ENCODE measurements at places on chromosomes 1 and 21.

DNA sequence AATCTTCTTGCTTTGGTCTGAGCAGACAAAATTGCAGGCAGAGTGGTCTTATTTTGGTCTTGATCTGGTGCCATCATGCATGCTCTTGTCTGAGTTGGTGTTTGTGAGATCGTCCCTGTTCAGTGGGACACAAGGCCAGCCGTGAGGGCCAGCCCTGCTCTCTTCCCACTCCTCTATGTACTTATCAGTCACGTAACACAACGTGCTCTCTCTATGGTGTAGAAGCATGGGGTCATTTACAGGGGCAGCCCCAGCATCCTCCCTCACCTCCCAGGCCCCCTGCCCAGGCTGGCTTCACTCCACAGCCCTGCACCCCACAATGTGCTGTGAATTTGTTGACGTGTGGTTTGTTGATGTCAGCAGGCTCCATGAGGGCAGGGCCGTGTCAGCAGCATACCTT is 18.3 kb upstream of the UTS2 start:
- no peak for DNase-seq

DNA sequence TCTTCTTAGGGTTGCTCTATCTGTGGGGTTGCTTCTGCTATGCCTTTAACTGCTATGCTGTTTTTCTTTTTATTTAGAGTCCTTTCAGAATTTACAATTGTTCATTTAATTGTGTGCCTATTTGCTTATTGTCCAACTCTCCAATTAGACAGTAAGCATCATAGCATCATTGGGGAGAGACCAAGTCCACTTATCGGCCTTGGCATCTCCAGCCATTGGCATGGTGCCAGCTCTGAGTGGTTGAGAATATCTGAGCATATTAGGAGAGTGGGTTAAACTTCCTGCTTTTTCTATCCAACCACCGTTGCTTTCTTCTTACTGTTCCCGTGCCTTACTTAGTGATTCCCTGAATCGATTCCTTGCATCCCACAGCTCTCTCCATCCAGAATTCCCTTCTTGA is 535.0 kb downstream of the AJAP1 start:
- DNase-seq: no peak

GRCh38 chr1:16421201-16421600 is 16.0 kb downstream of the SPATA21 start:
- DNase-seq: no peak

DNA sequence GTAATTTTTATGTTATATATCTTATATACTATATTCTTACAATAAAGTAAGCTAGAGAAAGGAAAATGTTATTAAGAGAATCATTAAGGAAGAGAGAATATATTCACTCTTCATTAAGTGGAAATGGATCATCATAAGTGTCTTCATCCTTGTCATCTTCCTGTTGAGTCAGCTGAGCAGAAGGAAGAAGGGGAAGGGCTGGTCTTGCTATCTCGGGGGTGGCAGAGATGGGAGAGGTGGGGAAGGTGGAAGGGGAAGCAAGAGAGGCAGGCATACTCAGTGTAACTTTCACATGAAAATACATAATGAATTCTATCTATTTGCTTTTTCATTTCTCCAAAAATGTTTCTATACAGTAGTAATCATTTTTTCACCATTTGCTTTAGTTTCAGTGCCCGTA is 5.1 kb downstream of the DNASE2B start:
- DNase-seq: no peak

- no peak for DNase-seq
Measured at GRCh38 chr21:28776251-28776650, 216.4 kb downstream of the LTN1 start.

GRCh38 chr1:206145771-206146290 is 28.6 kb upstream of the AVPR1B start:
- no peak for DNase-seq

GRCh38 chr1:5954964-5955363 is 37.3 kb downstream of the NPHP4 start:
- DNase-seq: no peak

Data from retina (tissue), 1 donor.